Left renal pelvis (tissue), 4 donors: ENCODE measurements at places on chromosomes 1 and 21.

DNA sequence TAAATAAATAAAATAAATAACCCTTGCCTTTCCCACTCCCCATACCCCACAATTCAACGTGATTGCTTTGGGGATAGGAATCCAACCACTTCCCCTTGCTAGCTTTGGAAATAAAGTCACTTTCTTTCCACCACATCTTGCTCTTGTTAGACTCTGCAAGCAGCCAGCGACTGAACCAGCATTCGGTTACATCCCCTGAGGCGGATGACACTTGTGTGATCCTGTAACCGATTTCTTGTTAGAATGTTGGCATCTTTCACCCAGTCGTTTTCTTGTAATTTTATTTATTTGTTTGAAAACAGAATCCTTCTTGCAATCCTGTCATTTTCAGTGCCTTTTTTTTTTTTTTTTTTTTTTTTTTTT lies 1.6 kb upstream of the IFNGR2 start:
- no peak for DNase-seq

DNA sequence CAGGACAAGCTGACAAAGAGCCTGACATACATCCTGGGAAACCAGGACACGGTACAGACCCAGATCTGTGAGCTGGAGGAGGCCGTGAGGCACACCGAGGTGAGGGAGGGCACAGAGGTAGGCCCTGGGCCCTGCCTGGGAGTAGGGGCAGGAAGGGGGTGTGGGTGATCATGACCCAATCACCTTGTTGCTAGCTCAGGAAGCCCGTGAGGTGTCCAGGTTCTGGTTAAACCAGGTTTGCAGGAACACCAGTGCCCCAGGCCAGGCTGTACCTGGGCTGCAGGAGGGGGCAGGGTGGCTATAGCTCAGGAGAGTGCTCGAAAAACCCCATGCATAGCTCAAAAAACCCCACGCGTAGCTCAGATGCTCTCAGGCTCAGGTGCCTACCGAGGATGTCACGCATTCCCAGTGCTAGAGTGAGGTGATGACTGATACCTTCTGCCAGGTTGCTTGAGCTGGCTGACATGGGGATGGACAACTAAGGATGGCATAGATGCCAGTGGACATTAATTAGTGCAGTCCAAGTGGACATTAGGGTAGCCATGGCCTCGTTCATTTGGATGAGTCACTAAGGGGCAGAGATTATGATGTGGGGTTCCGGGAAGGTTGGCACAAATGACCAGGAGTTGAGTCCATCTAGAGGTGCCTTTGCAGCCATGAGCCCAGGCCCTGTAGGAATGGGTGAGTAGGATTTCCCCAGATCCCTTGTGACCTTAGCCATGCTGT lies 3.7 kb downstream of the TRIM46 start:
- no peak for DNase-seq

DNA sequence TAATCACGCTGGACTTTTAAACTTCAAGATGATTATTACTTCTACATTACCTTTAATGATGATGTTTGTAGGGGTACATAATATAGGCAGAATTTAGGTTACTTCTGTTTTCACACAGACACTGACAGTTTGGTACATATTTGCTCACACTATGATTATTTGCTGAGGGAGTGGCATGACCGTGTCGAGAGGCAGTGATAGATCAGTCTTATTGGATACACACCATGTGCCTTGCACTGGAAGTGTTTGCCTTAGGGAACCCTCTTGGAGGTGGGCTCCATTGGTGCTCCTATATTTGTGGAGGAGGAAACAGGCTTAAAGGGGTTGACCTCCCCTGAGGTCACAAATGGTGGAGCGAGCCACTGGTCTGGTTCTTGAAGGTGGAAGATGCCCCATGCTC lies 132.1 kb downstream of the PRDM2 start:
- DNase-seq = no peak

DNA sequence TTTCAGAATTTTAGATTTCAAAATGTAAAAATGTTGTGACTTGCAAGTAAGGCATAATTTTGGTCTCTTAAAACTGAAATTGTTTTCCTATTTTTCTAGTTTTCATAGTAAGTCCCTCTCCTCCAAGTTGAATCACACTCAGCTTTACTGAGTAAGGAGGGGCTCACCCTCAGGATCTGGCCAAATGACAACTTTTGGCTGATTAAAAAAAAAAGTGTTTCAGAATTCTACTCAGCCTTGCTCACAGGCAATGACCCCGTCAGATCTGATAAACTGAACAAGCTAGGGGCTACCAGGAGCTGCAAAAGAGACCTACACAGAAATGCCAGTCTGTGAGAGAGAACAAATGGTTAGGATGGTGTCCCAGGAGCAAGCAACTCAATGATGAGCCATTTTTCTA lies 159.8 kb downstream of the PBX1 start:
- DNase-seq = no peak

DNA sequence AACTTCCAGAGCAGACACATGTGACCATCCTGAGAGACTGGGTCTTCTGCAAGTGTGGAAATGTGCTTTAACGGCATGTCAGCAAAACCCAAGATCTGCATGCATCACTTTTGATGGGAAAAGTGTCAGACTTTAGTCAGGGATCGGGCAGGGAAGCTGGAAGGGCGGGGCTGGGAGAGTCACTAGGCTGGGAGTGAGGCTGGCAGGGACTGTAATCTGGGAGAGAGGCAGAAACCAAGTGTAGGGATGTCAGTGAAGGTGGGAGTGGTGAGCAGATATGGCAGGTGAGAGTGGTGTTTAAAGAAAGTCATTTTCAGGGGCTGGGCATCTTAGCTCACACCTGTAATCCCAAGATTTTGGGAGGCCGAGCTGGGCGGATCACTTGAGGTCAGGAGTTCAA lies 11.3 kb downstream of the CDA start:
- no peak for DNase-seq

DNA sequence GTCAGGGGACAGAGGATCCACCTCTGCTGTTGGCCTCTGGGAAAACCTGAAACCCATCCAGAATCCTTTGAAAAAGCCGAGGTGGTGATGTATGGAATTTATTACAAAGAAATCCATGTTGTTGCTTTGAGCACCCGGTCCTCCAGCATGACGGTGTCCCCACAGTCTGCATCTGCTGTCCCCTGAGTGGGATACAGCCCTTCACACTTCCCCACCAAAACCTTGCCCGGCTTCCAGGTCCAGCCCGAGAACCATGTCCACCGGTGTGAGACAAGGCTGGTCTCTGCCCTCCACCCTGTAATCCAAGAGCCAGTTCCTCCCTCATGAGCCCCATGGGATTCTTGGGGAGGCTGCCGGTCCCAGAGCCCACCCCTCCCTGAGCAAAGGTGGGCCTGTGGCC lies 70.5 kb downstream of the STUM start:
- DNase-seq = no peak

GRCh38 chr1:1387098-1388077 lies 11.7 kb downstream of the CCNL2 start:
- no peak for DNase-seq

GRCh38 chr21:21688889-21689288 lies 690.7 kb downstream of the NCAM2 start:
- DNase-seq = no peak

- no peak for DNase-seq
Observed at GRCh38 chr21:21851657-21852056, 853.4 kb downstream of the NCAM2 start.

DNA sequence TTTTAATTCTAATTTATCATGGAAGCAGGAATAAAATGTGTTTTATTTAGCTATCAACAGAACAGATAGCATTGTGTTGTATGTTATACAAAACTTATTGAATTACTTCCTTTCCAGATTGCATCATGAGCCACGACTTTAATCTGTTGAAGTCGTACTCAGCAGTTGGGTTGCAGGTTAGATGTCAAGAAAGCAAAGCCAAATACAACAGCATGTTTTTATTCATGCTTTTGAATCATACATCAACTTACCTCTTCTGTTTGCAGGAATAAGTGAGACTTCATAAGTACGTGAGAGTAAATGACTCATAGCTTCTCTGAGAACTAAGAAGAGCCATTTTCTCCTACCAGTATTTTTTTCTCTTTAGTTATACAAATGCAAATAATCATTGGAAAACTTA lies 110.8 kb upstream of the ADGRL4 start:
- no peak for DNase-seq

DNA sequence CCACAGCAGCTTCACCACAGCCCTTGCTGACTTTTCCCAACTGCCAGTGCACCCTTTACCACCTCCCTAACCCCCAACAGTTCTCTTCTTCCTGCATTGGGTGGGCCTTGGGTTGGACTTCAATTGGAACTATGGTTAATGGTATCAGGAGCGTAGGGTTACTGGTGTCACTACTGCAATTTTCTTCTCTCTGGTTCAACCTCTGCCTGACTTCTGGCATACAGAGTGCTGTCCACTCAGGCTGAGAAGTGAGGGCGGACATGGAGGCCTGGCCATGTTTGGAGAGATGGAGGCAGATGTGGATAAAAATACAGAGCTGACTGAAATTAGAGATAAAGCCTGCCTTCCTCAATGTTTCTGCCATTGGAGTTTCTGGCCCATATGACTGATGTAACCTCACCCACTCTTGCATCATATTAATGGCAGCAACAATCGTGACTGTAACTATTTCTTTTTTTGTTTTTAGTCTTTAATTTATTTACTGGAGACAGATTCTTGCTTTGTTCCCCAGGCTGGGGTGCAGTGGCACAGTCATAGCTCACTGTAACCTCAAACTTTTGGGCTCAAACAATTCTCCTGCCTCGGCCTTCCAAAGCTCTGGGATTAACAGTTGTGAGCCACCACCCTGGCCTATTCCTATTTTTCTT lies 87.8 kb downstream of the NAV1 start:
- no peak for DNase-seq

GRCh38 chr1:109995536-109995935 lies 11.0 kb downstream of the AHCYL1 start:
- no peak for DNase-seq

- no peak for DNase-seq
Observed at GRCh38 chr1:227043755-227044154, 103.7 kb downstream of the COQ8A start.
